ENCODE measurements at places on chromosomes 7 and 10.

DNA sequence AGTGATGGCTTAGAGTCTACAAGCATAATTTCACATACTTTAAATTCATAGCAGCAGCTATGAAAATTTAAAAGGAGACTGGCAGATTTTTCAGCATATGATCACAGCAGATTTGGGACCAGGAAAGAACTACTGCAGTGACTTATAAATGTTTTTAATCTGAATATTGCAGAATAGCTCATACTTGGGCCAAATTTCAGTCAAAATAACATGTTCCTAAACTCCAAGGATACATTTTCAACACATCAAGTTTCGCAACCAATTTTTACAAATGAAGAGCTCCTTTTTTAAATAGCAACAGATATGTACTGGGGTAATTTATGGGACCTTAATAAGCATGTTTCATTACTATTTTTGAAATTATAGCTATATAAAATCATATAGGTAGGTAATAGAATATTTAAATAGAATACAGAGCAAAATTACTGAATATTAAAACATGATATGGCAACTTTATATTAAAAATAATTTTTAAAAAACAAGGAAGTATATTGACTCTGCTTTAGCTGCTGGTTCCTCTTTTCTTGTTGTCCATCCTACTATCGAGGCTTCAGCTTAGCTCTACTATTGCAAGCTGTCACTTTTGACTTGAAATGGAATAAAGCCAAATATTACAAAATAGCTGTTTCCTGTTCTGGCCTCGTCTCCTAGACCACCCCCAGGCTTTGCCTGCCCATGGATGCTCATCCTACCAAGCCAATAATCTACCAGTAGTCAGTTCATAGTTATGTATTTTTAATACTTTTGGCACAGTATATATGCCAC, 123.1 kb downstream of the NRBF2 start:
- no peak for DNase-seq

DNA sequence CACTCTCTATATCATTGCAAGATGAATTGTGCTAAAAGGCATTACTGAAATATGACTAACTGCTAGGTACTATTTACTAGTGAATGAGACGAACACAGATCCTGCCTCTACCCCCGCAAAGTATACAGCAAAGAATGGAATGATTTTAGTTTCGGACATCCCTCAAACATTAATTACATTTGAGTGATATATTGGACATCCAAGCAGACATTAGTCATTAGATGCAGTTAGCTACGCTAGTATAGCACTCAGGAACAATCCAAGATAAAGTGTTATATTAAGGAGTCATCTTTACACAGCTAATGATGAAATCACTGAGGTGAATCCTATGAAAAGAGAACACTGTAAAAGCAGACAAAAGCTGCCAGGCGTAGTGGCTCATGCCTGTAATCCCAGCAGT, 7.3 kb upstream of the TAF3 start:
- DNase-seq, result no peak

GRCh38 chr10:16891375-16892313, 74.4 kb upstream of the RSU1 start:
- DNase-seq, result peak; percentile 62

DNA sequence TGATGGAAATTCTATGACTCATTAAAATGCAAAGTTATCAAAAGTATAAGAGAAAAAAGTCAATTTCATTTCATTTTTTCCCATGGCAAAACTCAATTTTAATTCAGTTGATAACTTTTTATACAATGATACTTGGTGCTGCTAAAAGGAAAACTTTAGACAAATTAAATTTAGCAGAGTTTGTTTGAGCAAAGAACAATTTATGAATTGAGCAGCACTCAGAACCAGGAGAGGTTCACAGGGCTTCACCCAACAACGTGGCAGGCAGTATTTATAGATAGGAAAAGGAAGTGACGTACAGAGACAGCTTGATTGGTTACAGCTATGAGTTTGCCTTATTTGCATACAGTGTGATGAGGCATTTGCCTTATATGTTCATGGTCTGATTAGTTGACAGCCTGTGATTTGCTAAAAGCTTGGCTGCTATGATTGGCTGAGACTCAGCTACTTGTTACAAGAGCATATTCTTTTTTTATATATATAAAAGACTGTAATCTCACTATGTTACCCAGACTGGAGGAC, 157.2 kb upstream of the CELF2 start:
- no peak for DNase-seq

DNA sequence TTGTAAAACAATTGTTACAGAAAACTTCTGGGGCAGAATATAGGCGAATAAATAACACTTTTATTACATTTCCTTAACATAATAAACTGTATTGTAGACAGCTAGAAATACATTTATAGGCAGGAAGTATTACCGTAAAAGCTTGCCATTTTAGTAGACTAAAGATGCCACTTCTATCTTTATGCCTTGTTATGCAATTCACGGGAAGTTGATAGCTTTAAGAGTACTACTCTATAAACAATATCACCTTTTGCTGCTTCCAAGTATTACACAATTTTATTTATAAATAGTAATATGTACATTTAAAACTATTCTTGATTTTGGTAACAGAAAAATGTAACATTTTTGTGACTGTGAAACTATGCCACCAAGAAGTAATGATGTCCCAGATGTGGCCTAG, 37.9 kb downstream of the PALS2 start:
- no peak for DNase-seq

- DNase-seq, result no peak
Observed at GRCh38 chr7:152664636-152665035, 11.3 kb downstream of the XRCC2 start.

GRCh38 chr7:1324028-1324900, 91.6 kb downstream of the UNCX start:
- no peak for DNase-seq

DNA sequence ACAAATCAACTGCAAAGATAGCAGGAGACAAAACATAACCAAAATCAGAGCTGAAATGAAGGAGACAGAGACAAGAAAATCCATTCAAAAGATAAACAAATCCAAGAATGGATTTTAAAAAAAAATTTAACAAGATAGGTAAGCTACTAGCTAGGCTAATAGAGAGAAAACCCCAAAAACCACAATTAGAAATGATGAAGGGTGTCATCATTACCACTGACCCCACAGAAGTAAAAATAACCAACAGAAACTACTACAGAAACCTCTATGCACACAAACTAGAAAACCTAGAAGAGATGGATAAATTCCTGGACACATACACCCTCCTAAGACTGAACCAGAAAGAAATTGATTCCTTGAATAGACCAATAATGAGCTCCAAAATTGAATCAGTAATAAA, 117.6 kb downstream of the DNAJC1 start:
- no peak for DNase-seq

DNA sequence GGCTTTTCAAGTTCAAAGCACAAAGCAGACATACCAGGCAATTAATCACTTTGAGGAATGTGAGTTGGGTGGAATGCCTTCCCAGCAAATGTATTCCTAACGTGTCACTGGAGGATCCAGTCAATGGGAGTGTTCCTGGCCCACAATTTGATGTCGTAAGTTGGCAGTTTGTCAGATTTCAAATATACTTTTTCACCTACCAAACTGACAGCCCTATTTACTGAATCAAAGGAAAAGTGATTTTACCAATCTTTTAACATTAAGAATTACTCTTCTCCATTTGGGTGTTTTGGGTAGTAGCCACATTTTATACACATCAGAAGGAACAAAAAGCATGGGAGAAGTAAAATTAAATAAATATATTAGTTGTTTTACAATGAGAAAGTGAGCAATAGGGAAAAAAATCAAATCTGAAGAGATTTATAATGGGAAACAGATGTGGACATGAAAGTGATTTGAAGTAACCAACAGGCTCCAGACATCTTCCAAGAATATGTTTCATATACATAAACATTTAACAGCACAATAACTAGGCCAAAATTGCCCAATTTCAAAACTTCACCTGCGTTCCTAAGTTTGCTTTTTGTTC, 222.9 kb downstream of the MTERF1 start:
- no peak for DNase-seq

DNA sequence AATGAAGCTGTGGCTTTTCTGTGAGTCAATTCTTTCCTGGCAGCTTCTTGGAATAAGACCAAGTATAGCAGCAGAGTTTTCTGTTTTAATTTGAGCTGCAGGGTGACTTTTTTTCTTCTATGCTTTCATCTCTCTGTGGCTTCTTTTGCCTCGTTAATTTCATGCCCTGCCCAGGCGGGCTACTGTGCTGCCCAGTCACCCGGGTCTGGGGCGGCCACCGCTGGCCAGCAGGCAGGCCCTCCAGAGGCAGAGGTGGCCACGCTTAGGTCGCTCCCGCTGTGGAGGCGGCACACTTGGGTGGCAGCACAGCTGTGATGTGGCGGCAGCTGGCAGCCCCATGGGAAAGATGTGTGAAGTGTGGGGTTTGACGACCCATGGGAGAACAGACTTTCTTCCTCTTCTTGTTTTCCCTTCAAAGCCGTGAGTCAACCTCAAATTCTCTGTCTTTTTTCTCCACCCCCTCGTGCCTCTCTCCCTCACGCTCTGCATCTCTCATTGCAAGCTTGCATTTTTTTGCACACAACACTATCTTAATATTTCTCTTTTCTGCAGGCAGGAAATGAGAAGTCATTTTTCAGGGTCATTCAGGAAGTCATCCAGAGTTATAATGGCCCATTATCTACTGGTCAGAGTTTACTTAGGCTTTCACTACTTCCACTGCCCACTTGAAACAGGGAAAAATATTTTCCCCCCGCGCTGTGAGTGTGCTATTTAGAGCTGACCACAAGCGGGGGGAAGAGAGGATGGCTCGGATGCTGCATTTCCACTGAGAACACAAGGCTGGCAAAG, 67.8 kb downstream of the EGFR start:
- peak; percentile 30 for DNase-seq

DNA sequence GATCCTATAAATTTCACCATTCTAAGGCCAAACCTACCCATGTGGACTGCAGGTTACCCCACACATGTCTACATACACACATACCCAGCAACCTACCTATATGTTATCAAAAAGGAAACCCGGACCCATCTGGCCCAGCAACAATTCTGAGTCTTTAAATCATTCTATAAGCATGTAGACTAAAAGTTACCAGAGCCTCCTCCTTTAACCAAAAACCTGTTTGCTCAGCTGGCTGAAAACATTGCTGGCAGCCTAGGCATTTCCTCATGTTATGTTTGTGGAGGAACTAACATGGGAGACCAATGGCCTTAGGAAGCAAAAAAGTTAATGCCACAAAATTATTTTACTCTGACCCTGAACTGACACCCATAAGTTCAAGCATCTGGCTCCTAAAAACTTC, 5.3 kb upstream of the ADCK2 start:
- DNase-seq, result no peak

- DNase-seq, result no peak
Observed at GRCh38 chr10:67151471-67151870, 225.6 kb downstream of the LRRTM3 start.
